Stimulated activated CD4-positive, alpha-beta T cell treated with anti-CD3 and anti-CD28 coated beads, Interleukin-1b, Interleukin-23, amount 100 ng/mL, for 48 hours (primary cell): ENCODE measurements at places on chromosomes 7 and 10.

GRCh38 chr10:285216-285615, 150.0 kb downstream of the ZMYND11 start:
- DNase-seq = no peak

DNA sequence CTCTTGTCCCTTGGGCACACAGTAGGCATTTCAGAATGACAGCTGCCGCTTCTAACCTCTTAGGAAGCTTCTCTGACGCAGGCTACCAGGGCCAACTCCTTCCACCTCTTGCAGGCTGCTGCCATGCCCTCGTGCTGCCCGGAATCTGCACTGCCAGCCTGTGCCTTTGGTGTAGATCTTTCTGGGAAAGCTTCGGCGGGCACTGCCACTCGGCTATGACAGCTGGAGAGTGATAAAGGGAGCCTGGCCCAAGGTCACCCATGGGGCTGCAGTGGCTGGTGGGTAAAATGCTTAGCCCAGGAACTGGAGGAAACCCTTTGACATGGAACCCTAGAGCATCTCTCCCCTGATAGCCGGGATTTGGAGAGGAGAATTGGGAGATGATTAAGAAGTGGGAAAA, 78.0 kb upstream of the C1QL3 start:
- DNase-seq = no peak

DNA sequence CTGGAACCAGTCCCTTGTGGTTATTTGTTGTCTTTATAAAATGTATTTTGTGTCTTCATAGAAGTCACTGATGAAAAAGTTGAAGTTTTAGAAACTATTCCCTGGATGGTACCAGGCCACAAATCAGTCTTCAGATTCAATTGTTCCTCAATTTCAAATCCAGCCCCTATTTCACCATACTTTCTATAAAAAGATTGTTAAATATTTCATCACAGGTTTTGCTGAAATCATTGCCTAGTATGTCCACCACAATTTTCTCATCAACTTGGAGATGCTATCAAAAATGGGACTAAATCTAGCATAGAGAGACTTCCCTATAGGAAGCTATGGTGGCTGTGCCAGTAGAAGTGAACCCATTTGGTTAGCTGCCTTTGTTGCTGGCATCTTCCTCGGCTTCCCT, 118.5 kb downstream of the RAB18 start:
- DNase-seq = no peak

DNA sequence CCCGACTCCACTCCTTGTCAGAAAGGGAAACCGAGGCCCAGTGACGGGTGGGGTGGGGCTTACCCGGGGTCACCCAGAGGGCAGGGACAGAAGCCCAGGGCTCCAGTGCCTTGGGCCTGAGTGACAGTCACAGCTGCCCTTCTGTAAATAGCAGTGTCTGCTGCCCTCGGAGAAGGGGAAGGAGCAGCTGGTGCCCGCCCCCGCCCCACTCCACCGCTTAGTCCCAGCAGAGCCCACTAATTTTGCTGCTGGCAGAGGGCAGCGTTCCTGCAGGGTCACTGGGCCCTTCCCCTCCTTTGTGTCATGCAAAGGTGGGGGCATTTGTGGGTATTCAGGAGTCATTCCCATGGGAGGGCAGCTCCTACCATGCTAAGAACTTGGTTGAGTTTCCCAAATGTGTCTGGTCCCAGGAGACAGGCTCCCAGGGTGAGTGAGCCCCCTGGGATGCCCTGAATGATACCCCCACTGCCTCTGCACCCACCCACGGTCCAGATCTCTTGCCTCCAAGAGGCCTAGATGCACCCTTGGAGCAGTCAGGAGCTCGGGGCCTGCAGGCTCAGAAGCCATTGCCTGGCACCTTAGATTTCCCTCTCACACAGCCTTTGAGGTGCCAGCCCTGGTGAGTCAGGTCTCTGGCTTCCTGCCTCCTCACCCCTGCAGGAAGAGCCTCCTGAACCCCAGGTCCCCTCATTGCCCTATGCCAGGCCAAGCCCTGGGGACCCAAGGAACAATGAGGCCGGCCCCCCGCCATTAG, 17.2 kb downstream of the SH2B2 start:
- DNase-seq = no peak

- no peak for DNase-seq
These were observed 118.8 kb upstream of the IFRD1 start for GRCh38 chr7:112331492-112331891.

DNA sequence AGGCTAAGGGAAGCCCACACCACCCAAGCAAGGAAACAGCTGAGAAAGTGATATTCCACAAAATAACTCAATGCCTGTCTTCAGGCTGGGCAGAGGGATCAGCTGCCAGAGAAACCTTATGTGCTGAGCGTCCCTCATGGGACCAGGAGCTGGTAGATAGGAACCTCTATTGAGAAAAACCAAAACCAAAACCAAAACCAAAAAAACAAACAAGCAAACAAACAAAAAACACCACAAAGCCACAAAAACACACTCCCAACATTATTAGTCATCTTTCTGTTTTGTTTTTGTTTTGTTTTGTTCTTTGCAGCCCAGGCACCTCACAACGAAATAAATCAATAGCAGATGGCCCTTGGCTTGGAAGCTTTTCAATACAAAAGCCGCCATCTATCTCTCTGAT, 760.8 kb upstream of the CELF2 start:
- no peak for DNase-seq

DNA sequence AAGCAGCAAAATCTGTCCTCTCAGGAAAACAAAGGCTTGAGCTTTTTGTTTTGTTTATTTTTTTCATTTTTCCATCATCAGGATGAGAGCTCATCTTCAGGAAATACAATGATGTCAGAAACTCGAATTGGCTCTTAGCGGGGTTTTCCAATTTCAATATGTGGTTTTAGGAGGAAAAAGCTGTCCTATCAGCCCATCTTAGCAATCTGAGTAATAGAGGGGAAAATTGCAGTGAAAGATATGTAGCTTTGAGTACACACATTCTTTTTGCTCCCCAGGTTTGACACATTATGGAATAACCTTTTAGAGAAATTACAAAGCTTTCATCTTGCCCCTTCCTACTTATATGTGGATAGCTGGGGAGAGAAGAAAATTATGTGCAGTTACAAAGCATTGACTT, 113.6 kb upstream of the MYO3A start:
- no peak for DNase-seq

- DNase-seq = no peak
These were observed 75.7 kb upstream of the ASAH2 start for GRCh38 chr10:50326757-50327701.

- DNase-seq = no peak
These were observed 6.5 kb downstream of the ASB13 start for GRCh38 chr10:5659702-5660528.

DNA sequence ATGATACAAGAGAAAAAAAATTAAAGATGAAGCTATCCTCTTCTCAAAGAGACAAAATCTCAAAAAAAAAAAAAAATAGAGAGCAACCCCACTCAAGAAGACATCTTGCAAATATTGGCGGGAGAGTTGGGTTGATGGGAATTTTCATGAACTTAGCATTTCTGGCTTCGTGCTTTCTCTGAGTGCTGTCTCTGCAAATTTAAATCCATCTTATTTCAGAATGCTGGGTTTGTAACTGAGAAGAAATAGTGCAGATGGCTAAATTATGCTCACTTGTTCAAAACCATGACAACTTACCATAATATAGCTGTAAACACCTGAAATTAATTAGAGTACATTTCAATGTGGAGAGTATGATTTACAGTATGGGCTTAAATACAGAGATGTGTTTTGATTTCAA, 484.8 kb upstream of the CELF2 start:
- no peak for DNase-seq

DNA sequence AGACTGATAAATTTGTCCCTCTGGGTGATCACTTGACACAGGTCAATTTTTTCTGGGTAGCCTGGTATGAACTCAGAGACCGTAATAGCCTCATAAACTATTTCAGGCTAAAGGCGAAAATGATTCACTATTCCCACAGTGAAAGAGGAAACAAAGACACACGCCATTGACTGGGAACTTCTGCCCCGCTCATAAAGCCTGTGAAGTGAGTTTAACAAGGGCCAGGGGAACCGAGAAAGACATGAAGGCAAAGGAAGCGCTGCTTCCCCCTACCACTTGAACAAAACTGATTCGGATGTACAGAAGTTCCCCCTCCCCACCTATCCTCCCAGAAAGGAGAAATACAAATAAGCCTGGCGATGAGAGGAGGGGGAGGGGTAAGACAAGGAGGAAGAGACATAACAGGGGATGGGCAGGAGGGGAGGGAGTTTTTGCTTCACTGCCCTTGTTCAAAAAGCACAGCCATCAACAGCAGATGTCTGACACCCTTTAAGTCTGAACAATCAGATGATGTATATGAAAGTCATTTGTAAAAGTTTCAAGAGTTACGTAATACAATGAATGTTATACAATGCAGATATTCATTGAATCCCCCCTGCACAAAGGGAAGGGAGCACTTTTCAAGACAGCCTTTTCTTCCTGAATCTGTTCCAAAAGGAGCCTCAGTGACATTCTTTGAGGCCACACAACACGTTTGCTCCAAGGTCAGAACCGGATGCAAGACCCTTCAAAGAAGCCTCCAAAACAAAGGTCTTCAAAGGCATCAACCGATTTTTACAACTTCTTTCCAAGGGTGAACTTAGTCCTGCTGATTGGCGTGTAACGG, 734 bp downstream of the ABCB4 start:
- DNase-seq = no peak

DNA sequence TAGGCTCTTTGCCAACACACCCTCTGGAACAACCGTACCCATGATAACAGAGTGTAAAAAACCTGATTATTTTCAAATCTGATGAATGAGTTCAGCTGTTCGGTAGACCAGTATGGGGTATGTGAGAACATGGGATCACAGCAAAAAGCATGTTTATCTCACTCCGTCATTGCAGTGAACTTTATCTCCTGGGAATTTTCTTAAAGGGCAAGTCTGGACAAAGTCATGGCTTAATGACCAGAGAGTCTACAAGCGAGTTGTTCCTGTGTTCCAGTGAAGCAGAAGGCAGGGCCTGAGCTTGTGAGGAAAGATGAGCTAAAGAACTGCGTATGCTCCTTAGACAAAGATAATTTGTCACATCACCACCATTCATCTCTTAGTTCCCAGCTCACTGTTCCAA, 219.7 kb downstream of the TRIL start:
- DNase-seq = no peak

- DNase-seq = no peak
These were observed 449.1 kb downstream of the KCNMA1 start for GRCh38 chr10:77188521-77188920.

GRCh38 chr7:148419856-148420832, 170.4 kb upstream of the C7orf33 start:
- DNase-seq = no peak

DNA sequence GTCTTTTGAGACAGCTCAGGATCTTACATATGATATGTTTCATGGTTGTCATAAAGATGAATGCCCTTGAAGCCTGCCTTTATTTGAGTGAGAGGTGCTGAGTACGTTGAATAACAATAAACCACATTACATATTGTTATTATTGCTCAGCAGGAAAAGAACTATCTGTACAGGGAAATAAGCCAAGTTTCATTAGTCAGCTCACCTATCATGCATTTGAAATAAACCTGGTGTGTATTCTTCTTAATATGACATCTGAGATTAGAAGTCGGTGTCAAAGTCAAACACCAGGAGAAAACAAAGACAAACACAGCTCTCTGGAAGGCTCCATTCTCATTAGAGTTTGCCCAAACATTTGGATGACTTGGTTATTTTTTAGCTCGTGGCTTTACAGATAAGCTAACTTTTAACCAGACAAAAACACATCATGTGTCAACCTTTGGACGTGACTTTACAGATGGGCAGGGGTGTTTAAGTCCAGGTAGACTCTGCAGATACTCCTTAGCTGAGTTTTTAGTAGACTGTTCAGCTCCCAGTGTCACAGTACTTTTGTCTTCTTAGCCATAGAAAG, 71.2 kb upstream of the AOAH start:
- DNase-seq = no peak

DNA sequence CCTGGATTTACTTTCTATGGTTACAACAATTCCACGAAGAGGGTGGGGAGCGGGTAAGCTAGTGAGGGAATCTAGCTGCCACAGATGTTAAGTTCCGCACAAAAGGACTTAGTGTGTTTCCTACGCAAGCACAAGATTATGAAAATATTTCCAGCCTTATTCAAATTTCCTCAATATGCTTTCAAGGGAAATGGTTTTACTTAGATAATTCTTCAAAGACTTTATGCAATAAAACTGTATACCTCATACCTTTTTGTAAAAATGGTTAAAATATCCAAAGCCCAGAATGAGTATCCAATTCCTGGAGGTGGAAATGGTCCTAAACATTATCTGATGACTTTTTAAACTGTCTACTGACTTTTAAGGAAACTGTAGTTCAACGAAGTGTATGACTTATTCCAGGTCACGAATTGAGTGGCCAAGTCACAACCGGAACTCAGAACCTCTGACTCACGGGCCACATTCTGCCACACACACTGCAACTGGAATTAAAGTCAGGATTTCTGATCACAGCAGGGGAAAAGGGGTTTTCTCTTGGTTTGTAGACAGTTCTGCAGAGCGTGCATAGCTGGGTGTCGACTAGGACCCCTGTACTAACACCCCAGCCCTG, 20.2 kb upstream of the INSIG1 start:
- peak; percentile 50 for DNase-seq

DNA sequence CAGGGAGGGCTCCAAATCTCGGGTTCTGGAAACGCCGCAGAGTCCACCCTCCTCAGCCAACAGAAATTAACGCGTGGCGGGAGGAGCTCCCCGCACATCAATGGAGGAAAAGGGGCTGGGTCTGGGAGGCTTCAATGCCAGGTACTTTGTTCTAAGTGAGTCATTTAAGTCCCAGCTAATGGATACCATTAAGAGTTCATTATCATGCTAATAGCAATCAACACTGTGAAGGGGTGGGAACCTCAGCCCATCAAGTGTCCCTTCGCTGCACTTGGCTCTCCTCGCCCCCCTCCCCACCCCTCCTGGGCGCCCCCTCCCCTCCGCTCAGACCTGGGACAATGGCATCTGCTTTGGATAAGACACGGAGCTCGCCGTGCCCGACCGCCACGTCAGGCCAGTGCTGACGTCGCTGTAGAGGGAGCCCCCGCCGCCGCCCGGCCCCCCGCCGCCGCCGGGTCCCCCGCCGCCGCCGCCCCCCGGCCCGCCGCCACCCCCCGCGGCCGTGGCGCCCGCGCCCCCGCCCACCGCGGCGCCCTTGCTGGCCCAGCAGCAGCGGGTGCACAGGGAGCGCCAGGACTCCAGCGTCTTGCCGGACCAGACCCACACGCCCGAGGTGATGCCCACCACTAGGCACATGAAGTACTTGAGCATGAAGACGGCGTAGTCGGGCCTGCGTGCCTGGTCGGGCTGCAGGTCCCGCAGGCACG, 2.9 kb downstream of the FZD8 start:
- DNase-seq = no peak

DNA sequence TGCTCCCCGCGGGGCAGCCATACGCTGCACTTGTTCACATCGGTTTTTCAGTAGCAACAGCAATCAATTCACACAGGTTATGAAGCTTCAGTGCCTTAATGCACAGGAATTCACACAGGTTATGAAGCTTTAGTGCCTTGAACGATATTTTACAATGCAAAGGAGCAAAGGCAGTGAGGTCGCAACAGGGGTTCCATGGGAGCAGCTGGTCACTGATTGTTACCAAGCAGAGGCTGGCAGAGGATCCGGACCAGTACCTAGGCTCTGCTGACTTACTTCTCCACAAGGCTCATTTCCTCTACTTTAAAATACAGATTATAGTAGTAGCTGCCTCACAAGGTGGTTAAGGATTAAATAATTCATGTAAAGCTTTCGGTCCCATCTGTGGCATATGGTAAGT, 95.2 kb upstream of the ODAD2 start:
- DNase-seq = no peak

- DNase-seq = no peak
These were observed 61.0 kb upstream of the EFCAB10 start for GRCh38 chr7:105642264-105642663.
